Activated naive CD4-positive, alpha-beta T cell (primary cell): ENCODE measurements at places on chromosomes 16 and 17.

GRCh38 chr17:58267347-58268324 is 13.1 kb downstream of the MPO start:
- no peak for DNase-seq

GRCh38 chr17:17691468-17692263 is 10.4 kb downstream of the RAI1 start:
- DNase-seq: no peak

DNA sequence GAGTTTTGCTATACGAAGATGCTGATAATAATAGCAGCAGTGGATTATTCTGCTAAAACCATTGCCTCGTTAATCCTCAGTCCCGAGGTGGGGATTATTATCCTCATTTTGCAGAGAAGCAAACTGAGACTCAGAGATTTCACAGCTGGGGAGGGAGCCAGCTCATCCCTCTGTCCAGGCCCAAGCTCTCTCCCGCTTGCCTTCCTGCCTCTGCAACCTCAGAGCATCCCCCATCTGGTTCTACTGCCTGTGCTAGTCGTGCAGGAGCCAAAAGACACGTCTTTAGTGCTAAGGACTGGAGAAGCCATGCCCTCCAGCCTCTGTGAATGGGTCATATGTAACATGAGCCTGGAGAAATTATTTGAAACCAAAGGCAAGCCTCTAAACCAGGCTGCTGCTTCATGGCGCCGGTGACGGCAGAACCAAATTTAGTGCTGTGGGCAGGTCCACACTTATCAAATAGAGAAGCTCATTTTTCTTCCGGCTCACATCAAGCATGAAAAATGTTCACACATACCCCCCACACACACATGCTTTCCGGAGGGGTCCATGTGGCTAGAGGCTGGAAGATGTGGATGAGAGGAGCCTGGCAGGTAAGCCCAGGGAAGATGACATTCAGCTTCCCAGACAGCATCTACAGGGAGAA is 13.5 kb downstream of the MAPT start:
- DNase-seq: no peak

DNA sequence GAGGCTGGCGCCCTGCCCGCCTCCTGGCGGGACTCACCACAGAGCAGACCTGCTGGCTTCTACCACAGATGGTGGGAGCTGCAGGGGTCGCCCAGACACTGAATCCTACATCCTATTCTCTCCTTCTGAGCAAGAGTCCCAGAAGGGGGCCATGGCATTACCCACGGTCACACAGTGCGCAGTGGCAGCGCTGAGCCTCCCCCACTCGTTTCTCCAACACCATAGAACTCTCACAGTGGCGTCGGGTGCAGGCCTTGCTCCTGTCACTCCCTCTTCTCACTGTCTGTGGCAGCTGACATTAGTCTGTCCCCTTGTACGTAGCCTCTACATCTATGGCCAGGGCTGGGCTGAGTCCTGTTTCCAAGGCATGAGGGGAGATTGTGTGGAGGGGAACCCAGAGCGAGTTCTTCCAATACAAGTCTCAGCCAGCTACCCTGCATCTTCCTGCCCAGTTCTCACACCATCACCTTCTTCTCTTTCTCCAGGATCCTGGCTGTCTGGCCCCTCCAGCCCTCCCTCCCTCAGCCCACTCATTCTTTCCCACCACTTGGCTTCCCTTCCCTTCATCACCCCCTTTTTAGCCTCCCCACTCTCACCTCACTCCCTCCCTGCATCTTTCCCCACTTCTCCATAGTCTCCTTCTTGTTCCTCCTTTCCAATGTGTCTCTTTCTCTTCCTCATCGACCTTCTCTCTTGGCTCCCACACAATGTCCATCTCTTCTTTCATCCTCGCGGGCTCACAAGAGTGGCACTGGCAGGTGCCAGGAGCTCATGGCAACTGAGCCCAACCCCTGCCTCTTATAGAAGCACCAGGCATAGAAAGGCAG is 5.9 kb downstream of the UBTF start:
- DNase-seq: no peak

DNA sequence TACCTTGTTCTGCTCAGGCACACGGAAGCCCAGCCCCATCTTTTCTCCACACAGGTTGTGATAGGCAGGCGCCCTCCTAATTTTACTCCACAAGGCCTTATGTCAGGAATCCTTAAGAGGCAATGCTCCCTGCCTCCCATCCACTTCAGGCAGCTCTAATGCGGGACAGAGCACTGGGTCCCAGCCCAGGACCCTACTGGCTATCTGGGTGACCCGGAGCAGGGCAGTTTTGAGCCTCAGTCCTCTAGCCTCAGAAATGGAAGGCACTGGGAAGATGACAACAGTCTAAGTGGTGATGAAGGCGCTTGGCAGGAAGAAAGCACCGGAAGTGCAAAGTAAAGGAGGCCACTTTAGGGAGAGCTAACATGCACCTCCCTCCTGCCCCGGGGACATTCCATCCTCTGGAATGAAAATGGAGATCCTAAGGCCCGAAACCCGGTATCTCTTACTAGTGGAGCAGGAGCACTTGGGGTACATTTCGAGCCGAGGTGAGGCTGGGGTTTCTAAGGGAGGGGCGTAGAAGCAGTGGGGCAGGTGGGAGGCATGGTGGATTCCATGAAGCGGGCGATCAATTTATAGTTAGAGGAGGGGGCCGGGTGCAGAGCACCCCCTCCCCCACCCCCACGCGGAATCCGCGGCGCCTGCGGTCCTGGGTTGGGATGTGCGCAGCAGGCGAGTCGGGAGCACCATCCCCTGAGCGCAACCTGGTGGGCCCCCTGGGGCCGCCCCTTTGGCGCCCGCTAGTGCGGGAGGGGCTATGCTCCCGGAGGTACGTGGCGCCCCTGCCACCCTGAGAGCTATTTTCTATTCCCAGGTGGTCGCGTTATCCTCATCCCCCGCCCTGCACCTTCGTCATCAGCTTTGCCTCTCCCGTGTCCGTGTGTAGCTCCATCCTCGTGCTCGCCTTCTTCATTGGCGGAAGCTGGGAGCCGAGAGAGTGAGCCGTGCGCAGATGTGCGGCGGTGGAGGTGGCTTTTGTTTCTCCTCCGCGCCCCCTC is 4.9 kb downstream of the MT1F start:
- no peak for DNase-seq

DNA sequence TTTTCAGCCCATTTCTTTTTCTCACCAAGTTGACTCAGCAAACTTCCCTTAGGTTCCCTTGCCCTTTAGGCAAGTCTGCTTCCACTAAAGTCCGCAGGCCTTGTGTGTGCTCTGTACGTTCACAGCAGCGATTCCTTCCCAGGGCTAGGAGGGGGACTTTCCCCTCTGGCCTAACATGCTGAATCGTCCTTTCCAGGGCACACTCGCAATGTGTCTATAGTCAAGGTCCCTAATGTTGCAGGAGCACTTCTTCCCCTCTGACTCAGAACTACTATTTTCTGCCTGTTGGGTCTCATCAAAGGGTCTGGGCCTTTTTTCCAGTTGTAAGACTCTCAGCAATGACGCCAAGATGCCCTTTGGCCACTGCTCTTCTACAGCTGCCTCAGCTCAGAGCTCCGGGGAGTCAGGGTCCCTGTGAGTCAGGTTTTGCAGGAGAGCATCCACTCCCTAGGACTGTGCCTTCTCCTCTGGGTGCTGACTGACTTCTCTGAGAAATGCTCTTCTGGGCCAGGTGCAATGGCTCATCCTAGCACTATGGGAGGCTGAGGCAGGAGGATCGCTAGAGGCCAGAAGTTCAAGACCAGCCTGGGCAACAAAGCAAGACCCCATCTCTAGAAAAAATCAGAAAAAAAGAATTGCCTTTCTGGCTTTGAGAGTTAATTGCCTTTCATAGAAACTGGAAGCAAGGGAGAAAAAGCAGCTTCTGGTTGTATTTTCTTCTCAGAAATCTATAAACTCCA is 64.4 kb upstream of the TBX2 start:
- DNase-seq: no peak

DNA sequence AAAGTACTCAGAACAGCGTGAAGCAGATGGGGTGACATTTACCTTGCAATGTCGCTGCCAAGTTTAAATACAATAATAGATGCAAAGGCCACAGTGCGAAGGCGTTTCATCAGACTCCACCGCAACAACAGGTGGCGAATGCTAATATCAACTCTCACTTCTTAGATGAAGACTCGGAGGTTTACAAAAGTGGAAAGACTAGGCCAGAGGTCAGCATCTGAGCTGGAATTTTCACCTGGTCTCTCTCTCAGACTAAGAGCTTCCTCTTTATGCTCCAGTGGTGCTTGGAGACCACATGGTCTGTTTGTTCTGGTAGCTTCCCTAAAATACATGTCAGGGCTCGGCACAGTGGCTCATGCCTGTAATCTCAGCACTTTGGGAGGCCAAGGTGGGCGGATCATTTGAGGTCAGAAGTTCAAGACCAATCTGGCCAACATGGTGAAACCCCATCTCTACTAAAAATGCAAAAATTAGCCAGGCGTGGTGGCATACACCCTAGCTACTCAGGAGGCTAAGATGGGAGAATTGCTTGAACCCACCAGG is 169.1 kb downstream of the XYLT1 start:
- no peak for DNase-seq

DNA sequence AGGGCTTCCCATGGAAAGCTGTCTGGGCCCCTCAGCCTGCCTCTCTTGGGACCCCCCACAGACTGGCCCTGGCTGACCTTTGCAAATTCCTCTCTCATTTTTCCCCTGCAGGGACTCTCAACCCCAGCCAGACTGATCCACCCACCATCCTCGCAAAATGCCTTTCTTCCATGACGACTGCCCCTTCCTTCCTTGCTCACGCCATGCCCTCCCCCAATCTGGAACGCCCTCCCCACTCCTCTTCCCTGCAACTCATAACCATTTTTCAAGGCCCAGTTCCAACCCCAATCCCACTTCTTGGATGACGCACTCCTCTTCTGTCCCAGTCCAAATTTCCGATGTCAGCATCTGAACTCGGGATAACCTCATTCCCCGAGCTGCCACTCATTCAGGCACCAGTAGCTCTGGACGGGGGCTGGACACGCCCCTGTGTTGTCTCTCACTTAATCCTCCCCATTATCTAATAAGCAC is 1.3 kb upstream of the DNAI2 start:
- no peak for DNase-seq

GRCh38 chr17:33674685-33675084 is 381.6 kb upstream of the ASIC2 start:
- no peak for DNase-seq

DNA sequence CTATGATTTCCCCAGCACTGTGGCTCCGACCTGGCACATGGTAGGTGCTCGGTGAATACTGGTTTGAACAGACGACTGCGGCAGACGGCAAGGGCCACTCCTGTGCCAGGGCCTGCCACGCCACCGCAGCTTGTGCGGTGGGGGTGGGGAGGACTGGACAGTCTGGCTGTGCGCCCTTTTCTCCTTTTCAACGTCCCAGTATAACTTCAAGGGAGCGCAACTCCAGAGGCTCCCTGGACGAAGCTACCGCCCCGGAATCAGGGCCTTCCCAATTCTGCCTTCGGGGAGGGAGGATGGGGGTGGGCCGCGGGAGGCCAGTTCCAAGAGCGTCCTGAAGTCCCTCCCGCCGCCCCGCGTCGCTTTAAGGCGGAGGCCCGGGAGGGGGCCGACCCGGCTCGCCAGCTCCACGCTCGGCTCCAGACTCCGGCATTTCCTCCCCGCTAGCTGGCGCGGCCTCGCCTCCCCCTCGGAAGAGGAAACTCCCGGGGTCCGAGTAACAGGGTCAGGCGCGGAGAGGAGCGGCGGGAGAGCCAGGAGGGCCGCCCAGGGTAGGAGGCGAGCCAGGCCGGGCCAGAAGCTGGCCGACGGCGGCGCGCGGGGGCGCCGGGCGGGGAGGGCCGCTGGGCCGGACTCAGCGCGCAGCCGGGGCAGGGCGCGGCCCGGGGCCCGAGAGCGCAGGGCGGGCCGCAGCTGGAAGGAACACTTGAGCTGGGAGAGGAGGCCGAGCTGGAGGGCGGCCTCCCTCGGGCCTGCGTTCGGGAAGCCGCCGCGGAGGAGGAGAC is at the start of gene ITPRIPL2:
Gene ITPRIPL2, plus strand, starts transcription at position 388 of the 782 bp plus-strand sequence. CDS start 498 bp downstream, outside the sequence.
- no peak for DNase-seq

DNA sequence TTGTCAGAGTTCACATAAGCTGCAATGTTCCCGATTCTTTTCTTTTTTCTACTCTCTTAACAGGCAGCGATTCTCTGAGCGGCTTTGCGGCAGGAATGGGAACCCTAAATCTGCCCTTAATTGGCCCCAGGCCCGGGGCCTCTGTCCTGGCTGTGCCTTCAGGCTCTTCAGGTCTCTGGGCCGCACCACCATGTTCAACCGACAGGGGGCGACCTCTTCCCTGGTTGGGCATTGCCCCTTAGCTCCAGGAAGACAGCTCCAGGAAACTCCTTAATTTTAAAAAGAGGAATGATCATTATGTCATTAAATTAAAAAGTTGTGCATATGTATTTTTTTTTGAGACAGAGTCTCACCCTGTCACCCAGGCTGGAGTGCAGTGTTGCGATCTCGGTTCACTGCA is 20.3 kb downstream of the CACNG5 start:
- no peak for DNase-seq

DNA sequence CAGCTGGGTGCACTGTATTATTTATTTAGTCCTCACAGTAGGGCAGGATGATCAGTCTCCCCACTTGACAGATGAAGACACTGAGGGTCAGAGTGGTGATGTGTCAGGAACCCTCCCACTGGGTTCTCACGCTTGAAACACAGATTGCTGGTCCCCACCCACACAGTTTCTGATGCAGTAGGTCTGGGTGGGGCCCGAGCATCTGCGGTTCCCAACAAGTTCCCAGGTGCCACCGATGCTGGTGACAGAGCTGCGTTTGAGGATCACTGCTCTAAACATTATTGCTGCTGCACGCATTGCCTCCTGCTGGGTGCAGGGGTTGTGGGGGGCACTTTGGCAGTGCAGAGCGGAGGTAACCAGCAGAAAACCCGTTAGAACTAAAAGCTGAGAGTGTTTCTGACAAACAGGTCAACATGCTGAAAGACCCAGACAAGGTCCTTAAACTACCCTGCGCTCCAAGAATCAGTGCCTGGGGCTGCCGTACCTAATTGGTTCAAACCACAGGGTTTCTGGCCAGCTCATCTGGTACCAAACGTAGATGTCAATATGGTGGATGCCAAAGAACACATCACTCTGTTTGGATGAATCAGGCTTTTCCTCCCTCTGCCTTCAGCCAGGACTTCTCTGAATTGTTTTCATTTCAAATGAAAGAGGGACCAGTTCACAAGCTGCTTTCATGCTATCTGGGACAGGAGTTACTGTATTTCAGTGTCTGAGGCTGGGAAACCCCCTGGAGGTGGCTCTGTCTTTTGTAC is 76.0 kb downstream of the ABCC1 start:
- DNase-seq: no peak

GRCh38 chr16:920717-921116 is 50.1 kb downstream of the LMF1 start:
- DNase-seq: no peak

GRCh38 chr16:31204871-31205666 is 2.5 kb upstream of the PYCARD start:
- no peak for DNase-seq

DNA sequence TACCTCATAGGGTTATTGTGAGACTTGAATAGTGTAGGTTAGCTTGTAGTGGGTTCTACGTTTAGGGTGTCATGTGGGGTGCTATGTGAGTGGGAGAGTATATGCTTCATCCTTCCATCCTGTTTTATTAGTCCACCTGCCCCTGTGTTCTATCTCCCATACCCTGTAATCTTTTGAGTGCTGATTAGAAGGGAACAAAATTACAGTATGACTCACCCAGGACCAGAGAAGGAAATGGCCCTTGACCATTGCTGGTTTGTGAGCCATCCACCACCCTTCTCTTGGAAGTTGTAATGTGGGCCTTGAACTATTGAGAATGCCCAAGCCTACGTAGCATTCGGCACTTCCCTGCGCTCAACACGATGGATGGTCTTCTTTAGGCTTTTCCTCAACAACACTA is 17.1 kb downstream of the SAP30BP start:
- DNase-seq: no peak

- no peak for DNase-seq
Observed at GRCh38 chr16:9124908-9125584, 33.6 kb downstream of the HAPSTR1 start.
